ENCODE measurements at places on chromosomes 3 and 15.

DNA sequence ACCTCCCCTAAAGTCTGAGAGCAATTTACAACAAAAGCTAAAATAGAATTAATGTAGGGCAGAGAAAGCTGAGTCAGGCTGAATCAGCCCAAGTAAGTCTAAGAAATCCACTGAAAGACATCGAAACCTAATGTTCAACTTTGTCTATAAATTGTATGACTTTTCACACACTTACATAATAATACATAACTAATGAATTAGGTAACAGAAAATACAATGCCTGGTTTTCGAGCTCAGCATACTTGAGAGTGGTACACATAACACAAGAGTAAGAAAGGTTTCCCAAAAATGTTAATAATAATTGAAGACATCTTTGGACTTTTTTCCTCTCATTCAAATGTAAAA is 55.3 kb upstream of the VGLL4 start:
- no peak overlapping the region for H3K27ac ChIP-seq
- no peaks in the 10 kb centered on the region for H3K27me3 ChIP-seq
- no peaks in the 10 kb centered on the region for H3K4me1 ChIP-seq

- no peaks in the 10 kb centered on the region for H3K36me3 ChIP-seq
- H3K4me1 ChIP-seq: peaks cover 71% of the 10 kb centered on the region
- no peak overlapping the region for H3K4me3 ChIP-seq
- H3K27me3 ChIP-seq: no peaks in the 10 kb centered on the region
Observed at GRCh38 chr15:45338417-45338816, 39.9 kb downstream of the GATM start.

DNA sequence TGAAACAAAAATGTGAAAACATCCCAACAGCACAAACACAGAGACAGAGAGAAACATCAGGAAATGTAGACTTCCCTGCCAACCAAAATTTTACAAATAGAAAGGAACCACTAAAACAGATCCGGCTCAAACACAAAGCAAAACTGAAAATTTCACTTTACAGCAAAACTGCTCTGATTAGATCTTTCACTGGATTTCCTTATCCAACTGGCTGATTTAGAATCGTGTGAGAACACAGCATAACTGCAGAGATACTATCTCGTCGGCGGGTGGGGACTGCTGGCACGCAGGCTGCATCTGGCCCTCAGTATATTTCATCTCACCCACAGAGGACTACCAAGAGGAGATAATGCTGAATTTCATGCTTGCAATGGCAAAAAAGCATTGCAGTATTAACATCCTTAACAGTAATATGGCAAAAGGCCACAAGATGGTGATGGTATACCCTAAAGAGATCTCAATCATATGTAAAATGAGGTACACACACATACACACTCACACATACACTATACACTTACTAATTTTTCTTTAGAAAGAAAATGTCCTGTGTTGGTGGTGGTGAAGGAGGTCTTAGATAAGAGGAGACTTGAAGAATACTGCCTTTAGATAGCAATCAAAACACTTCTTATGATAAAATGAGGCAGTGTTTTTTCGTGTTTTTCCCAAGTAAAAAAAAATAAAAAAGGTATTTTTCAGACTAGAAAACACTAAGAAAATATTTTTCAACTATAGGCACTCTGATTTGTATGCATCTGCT is 10.6 kb upstream of the LEO1 start:
- H3K4me3 ChIP-seq: no peak overlapping the region
- H3K36me3 ChIP-seq: no peaks in the 10 kb centered on the region
- DNase-seq: no peak

- no peak overlapping the region for H3K27ac ChIP-seq
- DNase-seq: no peak
- H3K27me3 ChIP-seq: no peaks in the 10 kb centered on the region
- no peak overlapping the region for H3K4me3 ChIP-seq
- no peaks in the 10 kb centered on the region for H3K36me3 ChIP-seq
Observed at GRCh38 chr15:71088683-71089082, 26.6 kb upstream of the THSD4 start.

DNA sequence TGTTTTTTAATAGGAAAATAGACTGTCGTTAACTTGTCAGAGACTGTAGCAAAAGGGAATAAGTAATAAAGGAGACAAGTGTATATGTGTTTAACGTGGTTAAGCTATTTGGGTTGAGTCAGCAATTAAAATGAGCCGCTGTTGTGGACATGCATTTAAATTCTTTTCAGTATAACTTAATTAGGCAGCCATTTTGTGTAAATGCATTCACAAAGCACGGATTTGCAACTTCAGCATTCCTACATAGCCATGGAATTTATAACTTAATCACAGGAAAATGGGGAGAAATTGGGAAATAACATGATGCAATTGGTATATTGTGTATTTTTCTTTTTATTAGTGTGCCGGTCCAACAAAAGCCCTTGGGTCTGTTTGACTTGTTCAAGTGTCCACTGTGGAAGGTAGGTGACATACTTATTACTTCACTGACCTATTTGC is 27.9 kb downstream of the USP3 start:
- DNase-seq: no peak
- H3K4me1 ChIP-seq: peaks cover 24% of the 10 kb centered on the region
- no peaks in the 10 kb centered on the region for H3K36me3 ChIP-seq
- H3K4me3 ChIP-seq: no peak overlapping the region
- H3K27me3 ChIP-seq: no peaks in the 10 kb centered on the region

DNA sequence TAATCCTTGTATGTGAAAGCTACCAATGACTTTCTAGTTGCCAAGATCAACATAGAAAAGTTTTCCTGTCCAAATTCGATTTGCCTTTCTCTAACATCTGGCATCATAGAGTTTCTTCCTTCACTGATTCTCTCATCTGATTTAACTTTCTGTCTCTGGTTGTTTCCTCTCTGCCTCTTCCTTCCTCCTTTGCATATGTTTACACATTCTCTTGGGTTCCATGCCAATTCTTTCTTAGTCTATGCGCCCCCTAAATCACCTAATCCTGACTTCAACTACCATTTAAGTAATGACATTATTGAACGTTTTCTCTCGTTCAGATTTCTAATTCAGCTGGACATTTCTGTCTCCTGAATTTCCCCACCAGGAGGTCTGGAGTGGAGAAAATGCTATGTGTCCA is 561.9 kb upstream of the TGFBR2 start:
- H3K4me3 ChIP-seq: no peak overlapping the region
- H3K27me3 ChIP-seq: no peaks in the 10 kb centered on the region
- DNase-seq: no peak
- no peak overlapping the region for H3K27ac ChIP-seq
- H3K4me1 ChIP-seq: no peaks in the 10 kb centered on the region
- no peaks in the 10 kb centered on the region for H3K36me3 ChIP-seq

DNA sequence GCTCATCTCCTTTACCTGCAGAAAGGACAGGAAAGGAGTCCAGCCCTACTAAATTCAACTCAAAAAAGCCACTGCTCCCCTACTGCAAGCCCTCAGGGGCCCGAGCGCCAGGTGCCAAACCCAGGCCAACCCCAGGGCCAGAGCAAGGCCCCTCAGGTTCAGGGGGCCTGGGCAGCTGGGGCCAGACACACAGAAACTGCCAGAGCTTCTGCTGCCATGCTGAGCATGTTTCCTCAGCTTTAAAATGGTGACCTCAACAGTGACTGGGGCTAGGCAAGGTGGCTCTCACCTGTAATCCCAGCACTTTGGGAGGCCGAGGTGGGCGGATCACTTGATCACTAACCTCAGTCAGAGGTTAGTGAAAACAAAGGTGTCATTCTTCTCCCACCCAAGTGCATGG is 38.8 kb downstream of the KLHL25 start:
- no peak overlapping the region for H3K4me3 ChIP-seq
- H3K36me3 ChIP-seq: no peaks in the 10 kb centered on the region
- DNase-seq: peak; percentile 0
- H3K27ac ChIP-seq: no peak overlapping the region
- H3K27me3 ChIP-seq: no peaks in the 10 kb centered on the region
